ENCODE measurements at places on chromosomes 6 and 20.

DNA sequence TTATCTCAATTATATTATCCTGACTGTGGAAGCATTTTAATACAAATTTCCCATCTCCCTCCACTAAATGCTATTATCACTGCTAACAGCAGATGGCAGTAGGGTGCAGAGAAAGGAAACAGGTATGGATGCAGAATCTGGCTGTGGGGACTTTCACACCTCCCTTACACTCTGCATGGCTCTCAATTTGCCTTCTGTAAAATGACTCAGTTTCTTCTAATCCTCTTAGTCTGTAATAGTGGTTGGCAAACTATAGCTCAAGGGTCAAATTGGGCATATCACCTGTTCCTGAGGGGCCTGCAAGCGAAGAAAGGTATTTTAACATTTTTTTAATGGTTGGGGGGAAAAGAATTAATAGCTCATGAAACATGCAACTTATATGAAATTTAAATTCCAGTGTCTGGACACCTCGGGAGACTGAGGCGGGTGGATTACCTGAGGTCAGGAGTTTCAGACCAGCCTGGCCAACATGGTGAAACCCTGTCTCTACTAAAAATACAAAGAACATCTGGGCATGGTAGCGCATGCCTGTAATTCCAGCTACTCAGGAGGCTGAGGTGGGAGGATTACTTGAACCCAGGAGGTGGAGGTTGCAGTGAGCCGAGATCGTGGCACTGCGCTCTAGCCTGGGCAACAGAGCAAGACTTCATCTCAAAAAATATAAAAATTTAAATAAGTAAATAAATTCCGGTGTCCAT, 83.5 kb downstream of the ZMYND8 start:
- DNase-seq: peak; percentile 80

GRCh38 chr6:83226517-83226916, 33.4 kb downstream of the RWDD2A start:
- DNase-seq: peak; percentile 30

DNA sequence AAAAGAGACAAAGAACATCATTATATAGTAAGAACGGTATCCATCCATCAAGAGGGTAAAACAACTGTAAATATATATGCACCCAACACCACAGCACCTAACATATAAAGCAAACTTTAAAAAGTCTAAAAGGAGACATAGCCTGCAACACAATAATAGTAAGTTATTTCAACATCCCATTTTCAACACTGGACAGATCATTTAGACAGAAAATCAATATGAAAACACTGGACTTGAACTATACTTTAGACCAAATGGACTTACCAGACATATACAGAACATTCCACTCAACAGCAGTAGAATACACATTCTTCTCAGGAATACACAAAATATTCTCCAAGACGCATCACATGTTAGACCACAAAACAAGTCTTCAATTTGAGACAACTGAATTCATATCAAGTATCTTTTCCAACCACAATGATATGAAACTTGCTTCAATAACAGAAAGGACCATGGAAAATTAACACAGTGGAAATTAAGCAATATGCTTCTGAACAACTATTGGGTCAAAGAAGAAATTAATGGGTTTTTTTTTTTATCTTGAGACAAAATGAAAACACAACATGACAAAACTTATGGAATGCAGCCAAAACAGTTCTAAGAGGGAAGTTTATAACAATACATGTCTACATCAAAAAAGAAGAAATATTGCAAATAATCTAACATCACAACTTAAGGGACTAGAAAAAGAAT, 23.9 kb upstream of the ASF1A start:
- DNase-seq: peak; percentile 79

DNA sequence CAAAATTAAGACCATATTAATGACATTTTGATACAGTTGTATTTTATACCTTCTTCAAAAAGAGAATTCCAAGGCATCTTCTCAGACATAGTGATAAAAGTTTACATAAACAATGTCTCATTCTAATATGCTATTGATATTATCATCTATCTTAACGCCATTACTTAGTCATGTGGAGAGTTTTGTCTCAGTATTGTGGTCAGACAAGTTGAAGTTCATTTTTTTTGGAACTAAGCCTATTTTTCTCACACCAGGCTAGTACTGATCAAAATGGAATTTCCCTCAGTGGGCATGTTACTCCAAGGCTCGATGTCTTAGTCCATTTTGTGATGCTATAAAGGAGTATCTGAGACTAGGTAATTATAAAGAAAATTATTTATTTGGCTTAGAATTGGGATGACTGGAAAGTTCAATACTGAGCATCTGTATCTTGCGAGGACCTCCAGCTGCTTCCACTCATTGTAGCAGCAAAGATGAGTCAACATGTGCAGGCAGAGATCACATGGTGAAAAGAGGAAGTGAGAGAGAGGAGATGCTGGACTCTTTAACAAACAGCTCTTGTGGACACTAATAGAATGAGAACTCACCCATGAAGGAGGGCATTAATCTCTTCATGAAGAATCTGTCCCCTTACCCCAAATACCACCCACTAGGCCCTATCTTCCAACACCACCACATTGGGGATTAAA, 825.5 kb upstream of the MANEA start:
- no peak for DNase-seq

- DNase-seq: no peak
These were observed 89.2 kb upstream of the BACH2 start for GRCh38 chr6:90385759-90386313.

DNA sequence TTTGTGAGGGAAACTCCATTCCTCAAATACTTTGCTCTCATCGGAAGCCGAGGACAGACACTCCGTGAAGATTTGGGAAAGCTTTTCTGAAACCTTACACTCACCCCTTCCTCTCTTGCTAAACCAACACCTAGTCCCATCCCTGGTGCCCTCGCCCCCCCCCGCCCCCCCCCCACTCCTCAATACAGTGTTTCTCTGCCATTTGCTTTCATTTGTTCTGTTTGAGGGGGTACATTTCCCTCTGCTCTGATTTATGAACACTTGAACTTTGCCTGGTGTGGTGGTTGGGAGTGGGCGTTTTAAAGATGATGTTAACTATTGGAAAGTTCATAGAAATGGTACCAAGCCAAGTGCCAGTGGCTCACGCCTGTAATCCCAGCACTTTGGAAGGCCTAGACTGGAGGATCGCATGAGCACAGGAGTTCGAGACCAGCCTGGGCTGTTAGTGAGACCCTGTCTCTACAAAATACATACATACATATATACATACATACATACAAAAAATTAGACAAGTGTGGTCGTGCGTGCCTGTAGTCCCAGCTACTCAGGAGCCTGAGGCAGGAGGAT, 1.1 kb downstream of the RAB32 start:
- DNase-seq: no peak

DNA sequence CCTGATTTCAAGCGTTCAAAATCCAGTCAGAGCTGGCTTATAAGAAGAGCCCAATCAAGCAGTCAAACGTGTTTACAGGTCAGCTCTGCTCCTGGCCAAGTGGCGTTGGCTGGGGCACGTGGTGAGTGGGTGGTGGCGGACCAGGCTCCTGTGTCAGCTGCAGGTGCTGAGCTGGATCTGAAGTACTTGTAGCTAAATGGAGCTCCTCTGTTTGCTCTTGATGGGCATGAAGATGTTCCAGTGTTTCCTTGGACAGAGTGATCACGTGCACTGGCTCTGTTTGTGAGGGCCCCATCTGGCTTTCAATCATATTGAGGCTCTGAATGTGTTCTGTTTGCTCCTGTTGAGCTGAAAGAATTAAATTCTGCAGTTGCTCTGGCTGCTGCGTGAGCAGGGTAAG, 10.2 kb upstream of the MICAL1 start:
- no peak for DNase-seq

GRCh38 chr20:25077610-25078169, 4.3 kb downstream of the VSX1 start:
- no peak for DNase-seq

DNA sequence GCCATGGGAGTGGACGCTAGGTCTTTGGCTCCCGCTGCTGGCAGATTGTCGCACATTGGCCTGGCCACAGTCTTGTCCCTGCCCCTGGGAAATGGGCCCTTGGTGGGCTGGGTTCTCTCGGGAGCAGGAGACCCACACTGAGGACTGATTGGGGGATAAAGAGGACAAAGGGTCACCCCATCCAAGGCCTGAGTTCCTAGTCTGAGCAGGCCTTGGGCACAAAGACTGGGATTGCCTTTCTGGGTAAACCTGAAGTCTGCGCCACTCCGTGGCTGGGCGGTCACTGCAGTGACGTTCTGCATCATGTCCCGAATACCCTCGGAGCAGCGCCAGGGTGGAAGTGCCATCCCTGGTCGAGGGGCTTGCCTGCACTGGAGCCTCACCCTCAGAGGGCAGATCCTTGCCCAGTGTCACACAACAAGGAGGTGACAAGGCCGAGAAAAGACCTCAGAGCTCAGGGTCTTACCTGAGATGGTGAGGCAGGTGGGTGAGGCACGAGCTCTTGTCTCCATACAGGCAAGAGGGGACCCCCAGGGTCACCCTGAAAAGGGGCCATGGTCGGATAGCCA, 36.1 kb upstream of the ZBP1 start:
- no peak for DNase-seq

- DNase-seq: no peak
These were observed 683.7 kb downstream of the EPM2A start for GRCh38 chr6:145051661-145052060.

DNA sequence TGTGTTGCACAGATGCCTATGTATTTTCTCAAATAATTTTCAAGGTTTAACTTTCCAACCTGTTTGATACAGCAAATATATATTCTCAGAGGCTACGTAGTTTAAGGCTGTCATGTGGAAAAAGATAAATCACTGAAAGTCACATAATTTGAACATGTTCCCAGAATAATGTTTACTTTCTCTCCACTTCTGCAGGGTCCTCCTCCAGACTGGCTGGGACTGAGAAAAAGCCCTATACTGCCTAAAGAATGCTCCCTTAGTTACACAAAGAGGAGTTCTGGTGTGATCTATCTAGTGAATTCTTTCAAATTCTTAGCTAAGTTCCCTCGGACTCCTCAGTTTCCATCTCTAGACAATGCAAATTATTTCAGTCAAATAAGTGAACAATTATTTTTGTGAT, 411.0 kb downstream of the C6orf118 start:
- no peak for DNase-seq
